Activated T-cell treated with anti-CD3 and anti-CD28 coated beads, Interleukin-2, amount 50 U/mL, for 1 hour (primary cell): ENCODE measurements at places on chromosomes 5 and 9.

DNA sequence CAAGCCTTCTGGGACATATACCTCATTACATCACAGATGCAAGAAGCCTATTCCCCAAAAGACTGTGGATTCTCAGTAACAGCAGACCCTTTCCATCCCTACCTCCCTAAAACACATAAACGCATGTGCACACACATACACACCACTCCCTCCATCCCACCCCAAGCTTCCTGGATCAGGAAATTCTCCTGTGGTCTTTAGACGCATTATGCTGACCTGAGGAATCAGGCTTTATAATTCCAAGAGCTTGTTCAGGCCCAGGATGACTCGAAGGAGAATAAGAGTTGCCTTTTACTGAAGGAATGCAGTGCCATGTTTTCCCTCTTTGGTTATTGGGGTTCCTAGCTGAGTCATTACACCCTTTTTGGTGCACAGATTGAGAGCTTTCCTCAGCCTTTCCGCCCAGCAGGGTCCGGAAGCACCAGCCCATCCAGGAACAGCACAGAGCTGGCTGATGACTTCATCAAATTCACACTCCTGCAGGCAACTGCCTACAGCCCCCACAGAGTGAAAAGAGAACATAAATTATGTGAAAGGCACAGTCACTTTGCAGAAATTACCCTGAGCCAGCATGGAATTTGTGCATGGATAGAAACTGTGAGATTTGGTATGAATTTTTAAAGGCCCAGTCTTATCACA, 385.0 kb upstream of the TRPC7 start:
- no peak for DNase-seq

GRCh38 chr9:97980918-97981845, 2.0 kb upstream of the ANP32B start:
- DNase-seq = no peak

DNA sequence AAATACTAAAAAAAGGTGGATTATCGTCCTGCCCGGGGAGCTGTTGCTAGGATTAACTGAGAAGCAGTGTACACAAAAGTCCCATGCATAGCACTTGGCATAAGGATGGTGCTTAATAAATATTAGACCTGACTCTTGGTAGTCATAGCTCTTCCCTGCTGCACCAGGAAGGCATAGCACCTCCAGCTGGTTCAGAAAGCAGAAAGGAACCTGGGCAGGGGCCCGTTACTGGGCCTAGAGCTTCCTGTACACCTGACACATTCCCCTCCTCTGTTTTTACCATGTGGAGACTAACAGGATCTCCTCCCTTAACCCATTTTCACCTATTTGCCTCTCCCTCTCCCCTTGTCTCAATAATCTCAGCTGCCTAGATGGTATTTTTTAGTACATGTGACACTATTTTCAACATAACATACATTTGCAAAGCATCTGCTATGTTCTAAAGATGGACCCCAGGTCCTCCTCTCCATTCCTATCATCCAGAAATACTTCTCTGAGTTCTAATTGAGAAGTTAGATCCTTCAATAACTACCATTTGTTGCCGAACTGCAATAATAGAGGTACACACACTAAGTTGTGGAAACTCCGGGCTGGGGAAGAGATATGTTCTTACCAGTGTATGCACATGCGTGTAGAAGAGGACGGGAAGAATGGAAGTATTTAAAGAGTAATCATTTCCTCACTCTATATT, 3.2 kb upstream of the ANP32B start:
- DNase-seq = no peak

- DNase-seq = no peak
Observed at GRCh38 chr5:83000922-83001321, 76.3 kb downstream of the TMEM167A start.

- no peak for DNase-seq
Observed at GRCh38 chr9:123955637-123956036, 25.7 kb upstream of the DENND1A start.
